ENCODE measurements at places on chromosomes 2 and 18.

- no peak for DNase-seq
These were observed 22.6 kb downstream of the DHRS9 start for GRCh38 chr2:169091761-169092519.

DNA sequence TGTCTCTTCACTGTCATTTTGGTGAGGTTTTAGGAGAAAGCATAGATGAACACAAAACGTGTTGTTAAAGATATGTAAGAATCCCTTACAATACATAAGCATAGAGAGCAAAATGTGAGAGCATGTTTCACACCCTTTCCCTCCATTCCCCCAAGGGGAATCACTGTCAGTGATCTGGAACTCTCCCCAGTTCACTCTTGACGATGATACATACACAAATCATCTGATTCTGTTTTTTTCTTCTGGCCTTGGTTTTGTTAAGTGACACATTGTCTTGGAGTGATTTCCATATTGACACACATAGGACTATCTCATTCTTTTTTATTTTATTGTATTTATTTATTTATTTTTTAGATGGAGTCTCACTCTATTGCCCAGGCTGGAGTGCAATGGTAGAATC is 53.7 kb upstream of the TANC1 start:
- no peak for DNase-seq

- no peak for DNase-seq
These were observed 44.3 kb downstream of the MOGAT1 start for GRCh38 chr2:222715742-222716141.

- DNase-seq, result no peak
These were observed 231.6 kb downstream of the BCL11A start for GRCh38 chr2:60321816-60322215.

GRCh38 chr18:77077401-77077800 is 55.2 kb downstream of the MBP start:
- no peak for DNase-seq

GRCh38 chr2:152064001-152064400 is 34.8 kb downstream of the CACNB4 start:
- DNase-seq, result no peak

GRCh38 chr2:72134408-72134996 is 13.2 kb downstream of the CYP26B1 start:
- no peak for DNase-seq

DNA sequence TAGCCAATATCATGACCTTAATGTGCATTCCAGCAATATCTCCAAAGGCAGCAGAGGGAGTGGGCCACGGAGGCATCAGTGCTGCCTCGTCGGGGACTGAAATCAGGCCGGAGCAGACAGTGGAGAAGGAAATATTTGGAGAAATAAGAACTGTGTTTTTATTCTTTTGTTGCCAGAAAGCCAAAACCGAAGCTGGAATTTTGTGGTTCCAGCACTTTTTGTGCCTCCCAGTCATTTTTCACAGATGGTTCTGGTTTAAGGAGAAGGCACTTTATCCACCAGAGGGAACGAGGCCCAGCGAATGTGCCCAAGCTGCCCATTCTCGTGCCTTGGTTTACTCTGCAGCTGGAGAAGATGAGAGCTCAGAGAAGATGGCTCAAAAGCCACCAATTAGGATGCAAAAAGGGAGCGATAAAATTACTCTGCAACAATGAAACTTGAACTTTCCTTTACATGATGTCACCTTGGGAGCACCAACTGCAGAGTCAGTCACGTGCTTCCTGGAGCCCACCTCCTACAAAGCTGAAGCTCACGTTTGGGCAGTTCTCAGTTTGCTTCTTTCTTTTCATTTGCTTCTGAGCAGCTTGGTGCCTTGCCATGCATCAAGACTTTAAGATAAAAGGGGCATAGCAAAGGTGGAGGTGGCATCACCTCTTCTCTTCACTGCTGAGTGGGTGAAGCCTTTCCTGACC is 288.7 kb downstream of the LPIN1 start:
- no peak for DNase-seq

DNA sequence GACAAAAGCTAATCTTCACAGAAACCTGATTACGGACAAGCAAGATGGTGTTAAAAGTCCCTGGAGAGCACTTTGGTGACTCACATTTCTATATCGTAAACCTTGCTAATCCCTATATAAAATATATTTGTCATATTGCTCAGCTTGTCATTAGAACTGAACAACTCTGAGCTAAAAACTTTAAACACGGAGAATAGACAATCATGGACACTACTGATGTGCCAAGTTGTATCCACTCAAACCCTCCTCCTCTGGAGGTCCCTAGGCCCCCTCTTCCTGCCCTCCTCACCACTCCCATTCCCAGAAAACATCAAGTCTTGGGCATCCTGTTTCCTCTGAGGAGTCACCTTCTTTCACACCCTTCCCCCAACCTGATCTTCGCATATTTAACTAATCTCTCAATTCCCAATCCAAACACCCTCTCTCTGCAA is 138.7 kb upstream of the PID1 start:
- no peak for DNase-seq

- no peak for DNase-seq
These were observed 175.7 kb downstream of the ICOS start for GRCh38 chr2:204112084-204112770.

GRCh38 chr18:30754846-30755245 is 287.7 kb downstream of the DSC3 start:
- DNase-seq, result no peak

GRCh38 chr18:10544093-10544748 is 18.4 kb downstream of the NAPG start:
- no peak for DNase-seq

Data from CD4-positive, alpha-beta T cell treated with Interferon gamma for 1 hour (primary cell).